Naive thymus-derived CD8-positive, alpha-beta T cell (primary cell): ENCODE measurements at places on chromosomes 3 and 15.

DNA sequence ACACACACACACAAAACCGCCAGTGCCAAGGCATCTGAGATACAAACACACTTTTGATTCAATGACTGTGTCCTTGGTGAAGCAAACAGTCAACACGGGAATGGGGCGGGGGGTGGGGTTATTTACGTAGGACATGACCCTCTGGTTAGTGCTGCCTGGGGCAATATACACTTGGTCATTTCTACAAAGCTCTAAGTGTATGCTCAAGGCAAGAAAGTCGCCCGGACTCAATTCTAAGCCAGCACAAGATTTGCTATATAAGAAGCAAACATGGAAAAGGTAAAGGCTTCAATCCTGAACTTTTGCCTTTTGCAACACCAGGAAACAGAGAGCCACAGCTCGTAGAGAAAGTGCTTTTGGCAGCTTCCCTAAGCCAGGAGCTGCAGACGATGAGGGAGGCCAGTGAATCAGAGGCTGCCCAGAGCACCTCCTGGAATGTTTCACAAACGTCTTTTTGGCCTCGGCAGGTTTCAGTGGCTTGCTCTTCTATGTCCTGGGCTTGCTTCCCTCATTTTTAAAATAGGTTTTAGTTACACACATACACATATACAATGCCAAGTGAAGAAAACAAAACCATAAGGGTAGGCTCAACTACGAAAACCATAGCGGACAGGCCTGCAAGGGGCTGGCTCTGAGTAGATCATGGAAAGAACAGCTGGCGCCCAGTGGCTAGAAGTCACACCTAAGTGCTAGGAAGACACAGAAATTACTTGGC lies 73.6 kb downstream of the TM4SF4 start:
- no peak for DNase-seq

DNA sequence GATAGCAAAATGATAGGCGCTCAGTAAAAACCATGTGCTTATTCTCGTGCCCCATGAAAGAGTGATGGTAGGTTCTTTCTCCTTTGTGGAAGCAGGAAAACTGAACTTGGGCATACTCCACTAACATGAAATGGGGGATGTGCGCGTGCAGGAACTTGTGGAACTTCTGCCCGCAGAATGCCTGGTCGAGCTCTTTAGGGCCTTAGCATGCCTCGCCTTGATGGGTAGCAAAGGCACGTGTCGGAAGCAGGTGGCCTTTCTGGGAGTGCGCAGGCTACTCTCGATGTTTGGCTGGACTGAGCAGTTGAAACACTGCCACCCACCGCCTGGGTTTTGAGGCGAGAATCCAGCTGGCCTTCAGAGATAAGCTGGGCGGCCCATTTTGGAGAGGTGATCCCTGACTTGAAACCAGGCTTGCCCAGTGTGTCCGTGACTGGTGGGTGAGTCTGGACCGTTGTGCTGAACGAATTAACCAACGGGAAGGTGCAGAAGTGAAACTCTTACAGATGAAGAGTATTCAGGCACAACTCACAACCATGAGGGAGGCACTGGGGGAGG lies 842 bp downstream of the PCCB start:
- no peak for DNase-seq

- DNase-seq, result no peak
Measured at GRCh38 chr15:38085114-38085513, 150.7 kb downstream of the TMCO5A start.

GRCh38 chr3:161372321-161373260 lies 1.3 kb upstream of the SPTSSB start:
- peak; percentile 39 for DNase-seq

- no peak for DNase-seq
Measured at GRCh38 chr3:58384381-58385090, 49.1 kb downstream of the PDHB start.

DNA sequence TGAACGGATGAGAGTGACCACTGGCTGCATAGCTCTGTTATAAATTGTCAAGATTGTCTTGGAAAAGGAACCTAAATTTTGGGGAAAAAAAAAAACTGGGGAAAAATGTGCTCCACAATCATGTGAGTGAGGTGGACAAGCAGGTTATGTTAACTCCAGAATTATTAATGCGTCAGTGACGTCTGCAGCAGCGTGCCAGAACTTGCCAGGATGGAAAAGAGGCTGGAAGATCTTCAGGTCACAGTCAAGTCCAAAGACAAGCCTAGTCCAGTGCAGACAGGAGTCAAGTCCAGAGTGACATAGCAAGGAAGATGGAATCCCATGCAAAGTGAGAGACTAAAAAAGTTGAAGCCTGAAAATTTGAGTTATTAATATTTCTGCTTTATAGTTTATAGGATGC lies 140.6 kb downstream of the RYR3 start:
- no peak for DNase-seq
